ENCODE measurements at places on chromosomes 2 and 18.

GRCh38 chr2:187719510-187719909 lies 165.3 kb upstream of the TFPI start:
- DNase-seq, result no peak

DNA sequence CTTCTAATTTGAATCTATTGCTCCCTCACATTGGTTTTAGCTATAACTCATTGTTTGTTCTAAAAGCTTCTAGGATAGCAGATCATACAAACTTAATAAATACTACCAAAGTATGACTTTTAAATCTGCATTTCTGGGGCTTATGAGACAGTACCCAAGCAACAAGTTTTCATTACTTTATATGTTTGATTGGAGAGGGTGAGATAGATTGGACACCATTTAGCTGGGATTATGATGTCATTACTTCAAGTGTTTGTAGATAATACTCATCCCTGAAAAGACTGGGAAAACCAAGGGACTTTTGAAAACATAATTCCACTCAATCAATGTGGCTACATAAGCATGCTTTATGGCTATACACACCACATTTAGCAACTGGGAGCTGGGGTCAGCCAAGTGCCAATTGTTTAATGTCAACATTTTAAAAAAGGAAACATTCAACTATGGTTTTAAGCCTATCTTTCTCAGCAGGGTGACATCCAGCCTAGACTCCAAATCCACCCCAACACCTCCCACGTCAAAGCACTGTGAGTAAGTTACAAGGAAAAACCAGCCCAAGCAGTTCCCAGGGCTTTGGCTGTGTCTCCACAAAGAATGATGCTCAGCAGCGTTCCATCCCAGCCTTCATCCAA lies 119.9 kb downstream of the ETAA1 start:
- DNase-seq, result no peak

DNA sequence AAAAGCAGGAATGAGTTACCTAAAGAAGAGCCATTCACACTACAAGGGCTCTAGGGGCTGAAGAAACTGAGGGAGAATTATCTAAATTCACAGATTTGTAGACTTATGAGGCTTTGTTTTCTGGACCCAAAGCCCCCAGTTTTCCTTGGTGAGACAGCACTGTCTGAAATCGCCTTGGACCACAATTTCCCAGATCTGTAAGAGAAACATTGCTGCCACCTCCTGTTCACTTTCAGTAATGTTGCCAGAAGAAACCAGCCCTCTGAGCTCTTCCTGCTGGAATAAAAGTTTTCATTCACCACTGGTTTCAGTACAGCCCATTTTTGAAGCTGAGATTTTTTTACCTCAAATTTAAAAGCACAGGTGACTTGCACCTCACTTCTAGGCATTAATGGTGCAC lies 169.2 kb downstream of the CDH20 start:
- peak; percentile 45 for DNase-seq

- DNase-seq, result no peak
Observed at GRCh38 chr18:42156281-42156680, 201.2 kb downstream of the PIK3C3 start.

DNA sequence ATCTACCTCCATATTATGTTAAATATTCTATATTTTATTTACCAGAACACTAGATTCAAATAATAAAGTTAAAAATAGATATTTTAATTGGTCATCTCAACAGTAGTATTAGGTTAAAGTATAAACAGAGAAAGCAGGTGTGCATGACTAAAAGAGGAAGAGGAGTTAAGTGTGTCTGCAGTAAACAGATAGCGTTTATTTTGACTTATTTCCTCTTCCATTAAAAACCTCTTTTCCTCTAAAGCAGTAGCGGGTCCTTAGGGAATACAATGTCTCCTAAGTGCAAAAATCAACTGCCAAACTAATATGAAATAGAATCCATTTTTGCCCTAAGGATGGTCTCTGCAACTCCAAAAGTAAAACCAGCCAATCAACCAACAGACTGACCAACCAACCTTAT lies 27.7 kb downstream of the EIF2AK3 start:
- no peak for DNase-seq

- no peak for DNase-seq
Observed at GRCh38 chr18:26440644-26441043, 107.7 kb downstream of the KCTD1 start.

- peak; percentile 73 for DNase-seq
Observed at GRCh38 chr2:191811807-191812602, 34.9 kb downstream of the CAVIN2 start.

GRCh38 chr2:172864182-172864581 lies 128.5 kb downstream of the RAPGEF4 start:
- no peak for DNase-seq

DNA sequence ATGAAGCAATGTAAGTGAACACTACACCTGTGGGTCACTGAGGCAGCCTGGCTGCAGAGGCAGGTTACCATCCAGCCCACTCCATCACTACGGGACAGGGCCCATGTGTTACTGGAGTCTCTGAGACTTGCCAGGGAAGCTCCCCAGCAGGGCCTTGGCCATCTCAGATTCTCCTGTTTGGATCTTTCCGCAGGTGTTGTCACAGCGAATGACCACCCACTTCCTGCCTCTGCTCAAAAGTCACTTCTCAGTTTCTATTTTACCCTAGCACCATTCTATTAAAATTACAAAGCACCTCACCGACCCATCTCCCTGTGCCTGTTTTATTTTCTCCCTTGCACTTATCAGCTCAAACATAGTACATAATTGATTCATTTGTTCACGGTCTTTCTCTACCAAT lies 34.5 kb upstream of the L3MBTL4 start:
- no peak for DNase-seq

GRCh38 chr2:16185801-16186272 lies 245.5 kb downstream of the MYCN start:
- no peak for DNase-seq

DNA sequence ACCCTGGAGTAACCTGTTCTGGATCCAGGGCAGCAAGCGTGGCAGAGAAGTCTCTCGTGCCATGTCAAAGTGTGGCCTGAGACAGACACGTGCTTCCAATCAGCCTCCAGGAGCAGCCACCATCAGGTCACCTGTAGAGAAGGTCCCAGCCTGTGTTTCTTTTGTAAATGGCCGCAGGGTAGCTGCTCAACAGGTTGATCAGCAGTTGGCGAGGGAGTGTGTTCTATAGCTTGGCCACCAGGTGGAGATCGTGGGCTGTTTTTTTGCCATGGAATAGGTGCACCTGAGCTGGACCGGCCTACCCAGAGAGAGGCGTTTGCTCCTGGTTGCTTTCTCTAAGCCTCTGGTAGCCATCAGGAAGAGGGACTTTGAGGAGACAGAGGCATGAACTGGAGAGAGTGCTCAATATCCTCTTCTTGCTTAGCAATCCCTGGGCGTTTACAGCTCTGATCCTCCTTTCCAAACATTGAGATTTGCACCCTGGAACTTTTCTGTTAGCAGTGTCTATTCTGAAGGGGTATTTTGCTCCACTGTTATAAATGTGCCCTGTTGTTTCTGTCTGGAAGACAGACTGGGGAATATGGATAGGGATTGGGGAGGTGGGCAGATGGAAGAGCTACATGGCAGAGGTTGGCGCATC lies 34.2 kb upstream of the EN1 start:
- DNase-seq, result no peak

GRCh38 chr2:37489536-37489935 lies 145.1 kb downstream of the QPCT start:
- DNase-seq, result no peak

GRCh38 chr18:60445341-60445740 lies 72.8 kb upstream of the MC4R start:
- DNase-seq, result no peak

DNA sequence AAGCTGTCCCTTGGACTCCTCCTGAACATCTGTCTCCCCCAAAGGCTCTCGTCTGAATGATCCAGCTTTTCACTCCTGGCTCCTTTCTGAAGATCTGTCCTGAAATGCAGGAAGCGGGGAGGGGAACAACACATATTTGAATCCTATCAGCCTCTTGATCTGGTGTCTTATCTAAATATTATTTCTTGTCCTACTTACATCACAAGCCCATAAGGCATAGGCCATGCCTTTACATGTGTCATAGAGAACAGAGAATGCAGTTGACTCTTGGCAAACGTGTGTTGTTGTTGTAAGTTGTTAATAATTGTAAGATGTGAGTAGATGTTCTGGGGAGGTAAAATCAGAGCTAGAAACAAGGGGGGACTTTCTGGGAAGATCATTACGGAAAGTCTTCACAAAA lies 57.4 kb downstream of the GATA6 start:
- no peak for DNase-seq
